Muscle of back (tissue), 13 donors: ENCODE measurements at places on chromosomes 5 and 9. TPM values are rescaled to one million over a fixed set of nuclear protein-coding genes. Genes with fewer than 3 reads are reported as not detected.

Gene ACOT12
- 0.34 TPM for polyA plus RNA-seq

Gene IFNA21
- not detected for polyA plus RNA-seq

Gene C5orf46
- polyA plus RNA-seq = not detected

Gene CDH9
- polyA plus RNA-seq = not detected

Gene IL3
- not detected for polyA plus RNA-seq

Gene C9orf50
- polyA plus RNA-seq = not detected

Gene NOL6
- 22.4 TPM for polyA plus RNA-seq

Gene HAVCR2
- 3.1 TPM for polyA plus RNA-seq

Gene TMEM215
- 2.9 TPM for polyA plus RNA-seq

Gene CENPK
- polyA plus RNA-seq = 21.1 TPM

Gene SLC9A3
- polyA plus RNA-seq = 2.3 TPM

Gene PAPPA
- polyA plus RNA-seq = 1.2 TPM

Gene SELENOP
- 114 TPM for polyA plus RNA-seq

Gene CORO2A
- polyA plus RNA-seq = 0.78 TPM
